Upper lobe of left lung (tissue), 6 donors: ENCODE measurements at places on chromosomes 2 and 18. TPM values are rescaled to one million over a fixed set of nuclear protein-coding genes. Genes with fewer than 3 reads are reported as not detected.
A peak's percentile ranks its signal among the peaks of the same experiment; 100 is the strongest.

The IL37 gene
- not detected for total RNA-seq

The FN1 gene
- total RNA-seq = 1,686 TPM

The IL36G gene
- total RNA-seq = not detected

The EFHD1 gene
- total RNA-seq = 8.4 TPM

The KCNJ13 gene
- not detected for total RNA-seq

The FRZB gene
- total RNA-seq = 5.7 TPM

The RAB31 gene
- 44.0 TPM for total RNA-seq

The STARD6 gene
- total RNA-seq = not detected

The ABCB11 gene
- not detected for total RNA-seq

The CNTNAP5 gene
- not detected for total RNA-seq

The DRC1 gene
- 5.0 TPM for total RNA-seq

The YPEL5 gene
- total RNA-seq = 105 TPM

The CYS1 gene
- total RNA-seq = 7.9 TPM

DNA sequence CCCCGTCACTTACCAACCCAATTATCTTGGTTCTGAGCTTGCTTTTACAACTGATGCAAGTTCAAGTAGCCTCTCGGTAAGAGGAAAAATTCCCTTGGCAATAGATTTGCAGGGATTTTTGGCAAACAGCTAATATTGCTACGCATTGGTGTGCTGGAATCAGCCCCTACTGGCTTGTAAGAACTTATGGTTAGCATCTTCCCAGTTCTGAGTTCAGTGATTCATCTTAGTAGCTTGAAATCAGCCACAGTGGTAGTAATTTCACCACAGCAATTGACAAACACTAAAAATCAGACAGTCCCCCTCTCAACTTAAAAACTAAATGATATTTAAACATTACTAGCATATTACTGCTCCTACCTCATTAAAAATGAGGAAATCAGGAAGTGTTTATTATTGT lies 5.9 kb upstream of the RAX start:
- no peak for DNase-seq

- DNase-seq = no peak
Measured at GRCh38 chr2:12604341-12604740, 112.4 kb upstream of the TRIB2 start.

- no peak for DNase-seq
Measured at GRCh38 chr2:157790780-157791179, 85.3 kb downstream of the ACVR1 start.

DNA sequence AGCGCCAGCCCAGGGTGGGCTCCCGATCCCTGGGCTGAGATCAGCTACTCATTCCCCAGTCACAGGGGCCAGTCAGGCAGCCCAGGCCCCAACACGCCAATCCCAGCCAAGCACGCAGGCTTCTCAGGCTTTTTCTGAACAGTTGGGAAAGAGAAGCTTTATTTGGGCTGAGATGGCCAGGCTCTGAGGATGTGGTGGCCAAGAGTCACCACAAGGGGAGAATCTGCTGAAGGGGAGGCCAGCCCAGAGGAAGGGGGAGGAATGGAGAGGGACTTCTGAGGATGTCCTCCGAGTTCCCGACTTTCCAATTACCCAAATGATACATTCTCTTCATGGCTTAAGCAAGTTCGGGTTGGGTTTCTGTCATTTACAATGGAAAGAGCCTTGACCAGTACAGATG lies 2.8 kb upstream of the DIPK1C start:
- DNase-seq = no peak

- DNase-seq = peak; percentile 54
Measured at GRCh38 chr2:143162123-143162837, 33.1 kb downstream of the ARHGAP15 start.

GRCh38 chr18:2331491-2331890 lies 239.8 kb downstream of the METTL4 start:
- DNase-seq = no peak

GRCh38 chr2:157902692-157903091 lies 26.6 kb upstream of the ACVR1 start:
- DNase-seq = no peak

DNA sequence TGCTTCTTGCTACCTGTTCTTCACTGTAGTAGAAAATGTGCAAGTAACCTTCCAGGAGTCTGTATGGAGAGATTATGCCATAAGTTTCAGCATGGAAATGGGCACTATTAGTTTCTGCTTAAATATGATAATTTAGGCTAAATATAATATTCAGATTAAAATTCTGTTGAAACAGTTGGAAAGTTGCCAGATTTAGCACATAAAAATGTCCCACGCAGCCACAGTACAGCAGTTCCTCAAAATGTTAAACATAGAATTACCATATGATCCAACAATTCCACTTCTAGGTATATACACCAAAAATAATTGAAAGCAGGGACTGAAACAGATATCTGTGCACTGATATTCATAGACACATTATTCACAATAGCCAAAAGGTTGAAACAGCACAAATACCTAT lies 121.2 kb downstream of the NRP2 start:
- no peak for DNase-seq

- no peak for DNase-seq
Measured at GRCh38 chr2:179686069-179686468, 175.3 kb downstream of the ZNF385B start.

DNA sequence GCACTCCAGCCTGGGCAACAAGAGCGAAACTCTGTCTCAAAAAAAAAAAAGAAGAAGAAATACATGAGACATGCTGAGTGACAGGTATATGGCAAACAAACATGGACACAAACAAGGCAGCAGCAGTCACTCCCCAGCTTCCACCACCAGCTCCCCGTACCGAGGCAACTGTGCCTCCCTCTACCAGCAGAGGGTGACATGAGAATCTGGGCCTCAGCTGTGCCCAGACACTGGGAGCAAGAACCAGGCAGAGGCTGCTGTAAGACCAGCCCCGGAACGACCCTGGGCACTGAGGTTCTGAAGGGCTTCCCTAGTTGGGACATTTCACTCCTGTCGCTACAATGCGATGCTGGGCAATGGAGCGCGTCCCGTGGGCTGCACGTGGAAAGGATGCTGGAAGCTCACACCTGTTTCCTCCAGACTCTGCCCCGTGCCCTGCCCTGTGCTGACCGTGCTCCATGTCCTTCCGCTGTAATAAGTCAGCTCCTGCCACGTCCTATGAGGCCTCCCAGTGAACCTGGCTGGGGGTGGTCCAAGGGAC lies 37.1 kb downstream of the BOK start:
- DNase-seq = no peak

DNA sequence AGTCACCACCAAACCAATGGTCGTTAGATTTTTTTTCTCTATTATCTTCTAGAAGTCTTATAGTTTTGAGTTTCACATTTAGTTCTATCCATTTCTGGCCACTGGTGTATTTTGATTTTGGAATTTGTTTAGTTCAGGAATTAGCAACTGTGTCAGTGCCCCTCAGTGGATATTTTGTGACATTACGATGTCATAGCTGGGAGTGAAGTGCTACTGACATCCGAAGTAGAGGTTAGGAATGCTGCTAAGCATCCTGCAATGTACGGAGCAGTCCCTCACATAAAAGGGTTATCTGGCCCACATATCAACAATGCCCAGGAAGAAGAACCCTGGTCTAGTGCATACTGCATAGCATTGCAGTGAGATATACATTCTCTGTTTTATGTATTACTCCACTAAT lies 157.4 kb upstream of the RGPD4 start:
- DNase-seq = no peak

GRCh38 chr18:75915941-75916623 lies 488.6 kb upstream of the SMIM21 start:
- peak; percentile 87 for DNase-seq

GRCh38 chr2:180360283-180360618 lies 353.2 kb upstream of the CWC22 start:
- no peak for DNase-seq

DNA sequence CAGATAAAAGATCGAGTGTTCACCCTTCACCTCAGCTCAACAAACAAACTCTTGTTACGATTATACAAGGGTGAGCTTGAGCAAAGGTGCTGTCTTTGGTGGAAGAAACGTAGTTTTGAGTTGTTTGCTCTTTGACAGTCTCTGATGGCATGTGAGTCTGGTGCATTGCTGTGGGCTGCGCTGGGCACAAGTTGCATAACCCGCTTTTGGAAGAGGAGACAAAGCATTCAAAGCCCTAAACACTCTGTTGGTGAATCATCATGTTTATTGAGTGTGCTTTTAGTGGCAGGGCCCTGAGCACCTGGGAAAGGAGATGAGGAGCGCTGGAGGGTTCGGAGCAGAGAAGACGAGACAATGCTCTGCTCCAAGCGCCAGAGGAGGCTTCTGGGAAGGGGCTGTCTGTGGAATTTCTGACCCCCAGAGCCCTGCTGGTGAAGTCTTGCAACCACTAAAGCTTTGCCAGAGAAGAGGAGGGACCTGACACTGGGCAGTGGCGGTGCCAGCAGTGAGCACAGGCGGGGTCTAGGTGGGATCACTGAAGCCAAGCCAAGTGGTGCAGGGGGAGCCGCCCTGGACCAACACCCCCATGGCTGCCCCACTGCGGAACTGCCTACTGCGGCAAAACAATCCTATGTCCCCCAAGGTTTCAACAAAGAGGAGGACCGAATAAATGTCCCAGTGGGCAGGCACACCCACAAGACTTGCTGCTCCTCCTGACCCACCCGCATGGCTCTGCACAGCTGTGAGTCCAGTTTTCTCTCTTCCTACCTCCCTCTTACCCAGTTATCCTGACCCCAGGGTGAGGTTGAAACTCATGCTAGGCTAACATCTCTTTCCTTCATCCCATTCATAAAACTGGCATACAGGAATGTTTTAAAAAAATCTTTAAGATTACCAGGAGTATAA lies 64.0 kb downstream of the TNFRSF11A start:
- no peak for DNase-seq

GRCh38 chr2:181153886-181154285 lies 173.5 kb downstream of the UBE2E3 start:
- no peak for DNase-seq

DNA sequence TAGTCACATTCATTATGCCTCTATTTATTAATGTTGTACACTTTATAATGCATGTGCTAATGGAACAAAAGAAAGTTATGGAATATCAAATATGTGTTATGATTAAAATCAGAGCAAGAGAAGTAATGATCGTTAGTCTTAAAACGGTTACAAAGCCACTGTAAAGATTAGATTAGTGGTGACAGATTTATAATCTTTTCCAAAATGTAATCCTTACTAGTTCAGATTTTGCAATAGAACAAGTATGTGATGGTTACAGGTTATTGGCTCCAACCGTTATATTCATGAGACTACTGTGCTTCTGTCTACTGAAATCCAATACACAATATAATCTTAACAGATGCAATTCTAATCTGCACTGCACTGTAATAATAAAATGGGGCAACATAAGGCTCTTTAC lies 180.6 kb downstream of the ZNF521 start:
- DNase-seq = no peak

- DNase-seq = no peak
Measured at GRCh38 chr2:48515513-48515985, 14.4 kb upstream of the STON1 start.

- no peak for DNase-seq
Measured at GRCh38 chr2:85702172-85702571, 8.0 kb downstream of the GNLY start.

DNA sequence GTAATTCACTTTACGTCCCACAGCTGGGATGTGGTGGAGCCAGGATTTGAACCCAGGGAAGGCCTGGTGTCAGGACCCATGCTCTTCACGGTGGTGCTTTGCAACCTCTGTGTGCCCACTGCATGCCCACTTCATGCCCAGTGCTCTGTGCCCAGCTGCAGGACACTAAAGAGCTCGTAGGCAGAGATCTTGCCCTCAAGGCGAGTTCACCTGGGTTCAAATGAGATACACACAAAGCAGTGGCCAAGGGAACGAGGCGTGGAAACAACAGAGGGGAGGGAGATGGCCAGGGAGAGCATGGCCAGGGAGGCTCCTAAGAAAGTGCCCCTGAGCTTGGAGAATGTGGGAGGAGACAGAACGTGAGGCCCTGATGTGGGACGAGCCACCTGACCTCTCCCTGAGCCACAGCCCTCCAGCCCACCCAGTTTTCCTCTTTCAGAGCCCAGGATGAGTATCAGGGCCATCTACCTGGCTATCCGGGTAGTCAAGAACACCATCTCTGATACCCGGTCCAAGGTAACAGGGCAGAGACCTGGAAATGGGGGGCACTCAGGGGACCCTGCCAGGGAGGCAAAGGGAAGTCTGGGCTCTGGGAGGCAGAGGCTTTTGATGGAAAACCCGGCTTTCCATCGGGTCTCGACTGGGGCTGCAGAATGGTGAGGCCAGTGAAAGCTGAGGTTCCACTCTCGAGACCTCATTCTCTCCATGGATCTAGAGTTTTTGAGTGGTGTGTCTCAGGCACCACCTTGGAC lies 20.4 kb downstream of the MROH2A start:
- no peak for DNase-seq

GRCh38 chr18:31685097-31686082 lies 1.0 kb upstream of the B4GALT6 start:
- DNase-seq = peak; percentile 58

GRCh38 chr2:231181860-231182512 lies 16.4 kb upstream of the ARMC9 start:
- DNase-seq = peak; percentile 90

DNA sequence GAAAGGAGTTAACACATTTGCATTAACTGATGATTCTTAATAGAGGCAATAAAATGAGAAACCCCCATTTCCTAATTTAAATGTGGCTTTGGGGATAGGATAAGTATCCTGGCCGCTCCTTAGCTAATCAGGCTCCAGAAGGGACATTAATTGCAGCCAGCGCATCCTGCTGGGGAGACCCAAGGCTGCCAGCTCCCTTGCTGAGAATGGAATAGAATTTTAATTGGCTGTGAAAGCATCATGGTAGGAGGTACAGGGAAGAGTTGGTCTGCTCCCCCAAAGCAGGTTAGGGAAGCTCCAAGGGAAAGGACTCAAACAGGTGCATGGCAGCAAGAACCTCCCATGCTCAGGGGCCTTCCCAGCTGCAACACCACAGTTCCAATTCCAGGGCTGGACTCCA lies 71.4 kb downstream of the MARCHF4 start:
- DNase-seq = no peak

- DNase-seq = no peak
Measured at GRCh38 chr2:127137741-127138140, 30.8 kb upstream of the BIN1 start.

DNA sequence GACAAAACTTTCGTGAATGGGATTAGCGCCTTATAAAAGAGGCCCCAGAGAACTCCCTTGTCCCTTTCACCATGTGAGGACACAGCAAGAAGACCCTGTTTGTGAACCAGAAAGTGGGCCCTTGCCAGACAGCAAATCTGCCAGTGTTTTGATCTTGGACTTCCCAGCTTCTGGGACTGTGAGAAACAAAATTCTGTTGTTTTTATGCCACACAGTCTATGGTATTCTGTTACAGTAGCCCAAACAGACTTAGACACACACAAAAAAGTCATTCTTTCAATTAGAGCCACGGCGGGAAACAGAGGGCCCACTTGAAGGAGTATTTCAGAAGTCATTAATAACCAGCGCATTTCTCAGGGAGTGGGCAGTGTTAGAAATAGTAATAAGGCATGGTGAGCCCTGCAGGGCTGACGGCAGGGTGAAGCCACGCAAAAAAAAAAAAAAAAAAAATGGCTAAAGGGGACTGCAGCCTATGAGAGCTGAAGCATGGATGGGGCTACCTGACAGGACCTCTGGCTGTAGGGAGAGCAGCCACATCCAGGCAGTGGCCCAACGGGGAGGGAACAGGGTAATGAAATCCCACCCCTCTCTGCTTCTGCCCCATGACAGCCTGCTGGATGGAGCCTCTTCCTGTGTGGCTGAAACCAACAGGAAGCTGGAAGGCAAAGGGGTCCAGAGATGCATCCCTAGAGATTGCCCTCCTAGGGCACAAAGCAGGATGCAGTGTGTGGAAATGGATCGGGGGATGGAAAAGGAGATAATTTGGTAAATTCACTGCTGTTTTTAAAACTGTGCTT lies 189.3 kb downstream of the KCNS3 start:
- DNase-seq = no peak
